ENCODE measurements at places on chromosomes 13 and 19. TPM values are rescaled to one million over a fixed set of nuclear protein-coding genes. Genes with fewer than 3 reads are reported as not detected.

Gene ZNF784
- 2.6 TPM for total RNA-seq

Gene ZIC5
- total RNA-seq = not detected

Gene OR7D2
- total RNA-seq = not detected

- DNase-seq = no peak
These were observed 3.3 kb upstream of the GTF2F1 start for GRCh38 chr19:6396305-6396704.

Measured in natural killer cell treated with Interleukin-12 subunit alpha and Interleukin-12 subunit beta and Interleukin-15 and Interleukin-18, amount 100 ng/mL, for 72 hours (primary cell).